ENCODE measurements at places on chromosomes 5 and 9.

GRCh38 chr5:34524123-34524522, 132.0 kb upstream of the RAI14 start:
- peak; percentile 34 for DNase-seq

DNA sequence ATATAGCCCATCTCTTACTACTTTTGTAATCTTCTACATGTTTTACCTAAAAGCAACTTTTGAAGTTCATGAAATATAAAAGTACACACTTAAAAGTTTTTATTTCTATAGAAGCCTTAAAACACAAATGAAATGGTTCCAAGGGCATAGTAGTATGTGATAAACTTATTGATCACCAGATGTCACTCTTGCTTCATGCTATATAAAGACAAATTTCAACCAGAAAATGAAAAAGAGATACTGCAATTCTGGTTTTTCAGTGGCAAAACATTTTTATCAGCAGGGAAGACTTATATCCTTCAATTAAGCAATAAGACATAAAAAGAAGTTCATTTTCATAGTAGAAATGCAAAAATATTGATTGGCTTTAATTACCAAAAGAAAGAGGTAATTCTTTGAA, 69.4 kb upstream of the FBXL17 start:
- DNase-seq: no peak

- no peak for DNase-seq
Measured at GRCh38 chr5:115170134-115170928, 623 bp upstream of the TRIM36 start.

DNA sequence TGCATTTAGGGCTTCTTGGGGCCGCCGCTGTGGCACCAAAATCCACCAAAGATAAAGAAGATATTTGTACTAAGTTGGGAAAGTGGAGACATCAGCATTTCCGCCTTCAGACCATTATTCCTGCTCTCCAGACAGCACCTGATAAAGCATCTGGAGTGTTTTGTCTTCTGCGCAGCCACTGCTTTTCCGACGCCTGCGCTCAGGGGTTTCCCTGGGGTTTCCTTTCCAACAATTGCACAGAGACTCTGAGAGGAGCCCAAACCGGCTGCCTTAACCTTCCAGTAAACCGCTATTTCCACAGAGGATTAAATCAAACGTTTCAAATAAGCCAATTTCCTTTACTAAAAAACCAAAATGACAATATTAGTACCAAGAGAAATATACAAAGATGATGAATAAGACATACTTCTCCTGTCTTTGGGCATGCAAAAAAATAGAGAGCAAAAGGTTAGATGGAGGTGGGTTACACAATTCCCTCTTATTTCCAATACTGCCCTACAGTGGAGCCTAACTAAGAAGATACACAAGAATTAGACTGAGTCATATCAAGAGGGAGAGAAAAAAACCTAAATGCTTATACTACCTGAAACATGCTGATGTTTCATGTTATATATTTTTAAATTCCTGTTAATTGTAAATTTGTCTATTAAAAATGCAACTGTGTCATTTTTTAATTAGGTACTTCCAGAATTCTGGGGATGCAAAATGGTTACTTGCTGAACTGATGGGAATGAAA, 98.4 kb downstream of the MAPKAP1 start:
- DNase-seq: no peak

DNA sequence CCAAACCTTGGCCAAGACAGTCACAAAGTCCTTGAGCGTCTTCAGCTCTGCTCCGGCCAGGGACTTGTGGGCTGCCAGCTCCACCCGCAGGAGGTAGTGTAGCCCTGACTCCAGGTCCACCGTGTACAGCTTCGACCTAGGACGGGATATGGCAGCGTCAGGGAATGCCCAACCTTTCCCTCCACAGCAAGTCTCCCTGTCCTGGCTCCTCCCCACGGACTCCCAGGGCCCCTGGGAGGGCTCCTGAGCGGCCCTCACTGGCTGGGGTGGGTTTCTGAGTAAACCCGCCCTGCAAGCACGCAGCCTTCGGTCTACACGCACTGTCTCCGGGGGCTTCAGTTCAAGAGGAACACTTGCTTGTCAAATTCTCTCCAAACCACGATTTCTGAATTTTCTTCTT, 13.7 kb upstream of the LHX3 start:
- DNase-seq: no peak

GRCh38 chr5:125277494-125278154, 531.2 kb upstream of the ZNF608 start:
- DNase-seq: peak; percentile 31

DNA sequence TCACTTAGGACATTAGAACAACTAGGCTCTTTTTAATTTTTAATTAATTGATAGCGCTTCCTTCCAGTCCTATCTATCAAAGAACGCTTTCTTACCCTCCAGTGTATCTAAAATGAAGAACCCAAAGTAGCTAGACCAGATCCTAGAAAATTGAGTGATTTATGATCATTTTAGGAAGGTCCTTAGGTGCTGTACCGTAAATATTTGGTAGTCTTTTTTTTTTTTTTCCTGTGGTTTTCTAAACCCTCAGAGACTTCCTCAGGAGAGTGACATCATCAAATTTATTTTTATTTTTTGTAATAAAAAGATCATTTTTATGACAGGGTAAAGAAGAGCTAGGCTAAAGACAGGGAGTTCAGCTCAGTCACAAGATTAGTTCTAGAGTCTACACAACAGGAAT, 197.4 kb downstream of the WDR70 start:
- no peak for DNase-seq

GRCh38 chr9:13804532-13804931, 509.4 kb downstream of the NFIB start:
- no peak for DNase-seq

- no peak for DNase-seq
Measured at GRCh38 chr5:148981353-148981752, 81.5 kb downstream of the SH3TC2 start.

DNA sequence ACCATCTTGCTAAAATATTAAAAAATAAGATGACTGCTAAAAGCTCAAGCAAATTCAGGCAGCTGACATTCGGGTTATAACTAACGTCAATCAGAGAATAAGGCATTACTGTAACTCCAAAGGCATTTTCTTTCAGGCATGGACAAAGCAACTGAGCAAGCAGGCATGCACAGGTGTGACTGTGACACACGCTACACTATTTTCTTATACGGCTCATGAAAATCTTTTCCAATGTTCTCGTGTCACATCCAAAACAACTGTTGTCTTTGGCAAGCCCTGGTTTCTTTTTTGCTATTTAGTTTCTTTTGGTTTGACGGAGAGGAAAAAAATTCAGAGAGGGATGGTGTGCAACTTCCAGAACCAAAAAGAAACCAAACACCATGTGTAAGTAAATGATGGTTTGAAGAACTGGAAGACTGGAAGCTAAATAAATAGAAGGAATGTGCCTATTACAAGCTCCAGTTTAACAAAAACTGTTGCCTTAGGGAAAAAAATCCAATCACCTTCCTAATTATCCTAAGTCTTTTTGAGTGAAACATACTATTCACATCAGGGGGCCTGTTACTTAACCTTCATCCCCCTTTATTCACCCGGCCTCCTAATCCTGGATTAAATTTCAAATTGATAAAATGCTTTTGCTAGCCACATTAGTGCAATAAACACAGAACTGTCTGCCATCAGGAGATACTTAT, 277.6 kb downstream of the PSAT1 start:
- DNase-seq: no peak

DNA sequence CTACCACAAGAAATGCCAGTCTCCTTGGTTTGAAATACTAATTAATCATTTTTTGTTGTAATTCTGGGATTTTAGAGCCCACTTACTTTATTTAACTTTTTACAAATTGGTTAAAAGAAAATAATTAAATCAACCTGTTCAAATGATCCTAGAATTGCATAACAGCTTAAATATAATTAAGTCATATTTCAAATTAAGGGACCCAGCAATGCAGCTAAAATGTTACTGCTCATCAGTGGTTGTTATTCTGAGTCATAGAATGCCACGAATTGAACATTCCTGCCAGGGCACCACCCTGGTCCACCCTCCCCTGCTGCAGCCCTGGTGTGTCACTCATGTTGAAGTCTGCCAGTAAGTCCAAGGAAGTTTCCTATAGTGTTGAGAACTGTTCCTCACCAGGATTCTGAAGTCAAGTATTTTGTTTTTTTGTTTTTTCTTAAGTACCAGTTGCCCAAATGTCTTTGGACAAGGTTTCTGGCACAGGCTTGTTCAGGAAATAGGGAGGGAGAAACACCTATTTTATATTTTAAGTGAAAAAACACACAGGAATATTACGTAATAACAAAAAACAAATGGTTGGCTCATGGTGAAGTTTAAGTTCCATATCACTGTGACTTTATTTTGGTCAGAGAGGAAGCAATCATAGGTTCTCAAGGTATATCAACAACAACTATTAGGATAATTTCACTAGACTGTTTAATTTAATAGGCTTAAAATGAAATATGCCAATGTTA, 4.3 kb upstream of the ITGA1 start:
- DNase-seq: no peak

- DNase-seq: no peak
Measured at GRCh38 chr9:111966124-111966723, 69.6 kb downstream of the UGCG start.

GRCh38 chr5:110099572-110099971, 409.8 kb downstream of the MAN2A1 start:
- no peak for DNase-seq

- DNase-seq: no peak
Measured at GRCh38 chr9:79583952-79584654, 12.3 kb downstream of the TLE4 start.

GRCh38 chr9:76729116-76729515, 35.1 kb upstream of the PCA3 start:
- DNase-seq: no peak

- no peak for DNase-seq
Measured at GRCh38 chr9:88447431-88447830, 59.2 kb downstream of the SPIN1 start.

DNA sequence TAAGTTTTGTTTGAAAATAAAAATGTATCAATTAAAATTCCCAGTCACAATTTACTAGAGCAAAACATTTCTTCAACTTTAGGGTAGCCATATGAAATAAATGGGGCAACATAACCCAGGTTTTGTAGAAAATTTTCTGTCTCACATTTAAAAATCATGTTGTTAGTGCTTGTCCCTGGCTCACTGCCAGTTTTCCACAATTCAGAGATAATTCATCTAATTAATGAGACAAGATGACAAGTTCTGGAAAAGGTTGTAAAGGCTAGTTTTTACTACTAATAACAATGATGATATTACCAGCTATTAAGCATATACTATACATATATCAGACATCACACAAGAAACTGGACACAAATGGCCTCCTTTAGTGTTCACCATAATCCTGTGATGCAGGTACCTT, 45.9 kb downstream of the MEGF9 start:
- DNase-seq: no peak

- peak; percentile 41 for DNase-seq
Measured at GRCh38 chr9:135907431-135908092, at the start of gene CAMSAP1. CAMSAP1 (minus strand) TSS chr9:135907546; CDS start chr9:135907159, 387 bp downstream.

DNA sequence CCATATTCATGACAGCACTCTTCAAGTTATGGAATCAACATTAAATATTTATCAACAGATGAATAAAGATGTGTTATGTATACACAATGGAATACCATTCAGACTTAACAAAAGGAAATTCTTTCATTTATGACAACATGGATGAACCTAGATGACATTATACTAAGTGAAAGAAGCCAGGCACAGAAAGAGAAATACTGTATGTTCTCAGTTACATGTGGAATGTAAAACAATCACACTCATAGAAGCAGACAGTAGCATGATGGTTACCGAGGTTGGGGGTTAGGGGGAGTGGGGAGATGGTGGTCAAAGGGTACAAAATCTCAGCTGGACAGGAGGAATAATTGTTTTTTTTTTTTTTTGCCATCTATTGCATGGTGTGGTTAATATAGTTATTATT, 431.9 kb downstream of the DMAC1 start:
- DNase-seq: no peak

GRCh38 chr5:150246835-150247234, 42.7 kb downstream of the CAMK2A start:
- no peak for DNase-seq

GRCh38 chr9:123686829-123687192, 243.1 kb downstream of the DENND1A start:
- DNase-seq: no peak

DNA sequence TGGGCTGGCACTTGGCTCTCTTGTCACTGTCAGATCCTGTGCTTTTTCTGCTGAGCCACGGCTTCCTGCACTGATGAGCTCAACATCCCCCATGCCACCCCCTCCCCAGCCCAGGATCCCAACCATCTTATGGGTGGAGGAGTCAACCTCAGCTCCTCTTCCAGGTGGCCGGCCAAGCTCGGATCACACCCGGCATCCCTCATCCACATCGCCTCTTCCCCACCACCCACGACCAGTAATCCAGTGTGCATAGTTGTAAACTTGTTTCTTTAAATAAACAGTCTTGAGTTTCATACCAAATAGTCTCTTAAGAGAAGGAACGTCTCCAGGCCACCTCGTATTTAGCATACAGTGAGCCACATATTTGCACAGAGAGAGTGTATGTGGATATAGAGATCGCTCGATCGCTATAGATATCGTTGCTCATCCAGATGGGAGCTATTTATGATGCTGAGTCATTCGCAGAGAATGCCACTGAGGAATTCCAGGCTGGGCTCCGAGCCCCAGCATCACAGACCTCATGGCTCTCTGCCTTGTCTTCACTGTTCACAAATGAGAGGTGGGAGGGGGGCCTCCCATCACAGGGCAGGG, 61.8 kb upstream of the CPLX2 start:
- peak; percentile 73 for DNase-seq

- DNase-seq: peak; percentile 80
Measured at GRCh38 chr5:157167214-157167621, 1.2 kb upstream of the GARIN3 start.

- peak; percentile 80 for DNase-seq
Measured at GRCh38 chr5:132215329-132215728, 12.3 kb downstream of the P4HA2 start.

DNA sequence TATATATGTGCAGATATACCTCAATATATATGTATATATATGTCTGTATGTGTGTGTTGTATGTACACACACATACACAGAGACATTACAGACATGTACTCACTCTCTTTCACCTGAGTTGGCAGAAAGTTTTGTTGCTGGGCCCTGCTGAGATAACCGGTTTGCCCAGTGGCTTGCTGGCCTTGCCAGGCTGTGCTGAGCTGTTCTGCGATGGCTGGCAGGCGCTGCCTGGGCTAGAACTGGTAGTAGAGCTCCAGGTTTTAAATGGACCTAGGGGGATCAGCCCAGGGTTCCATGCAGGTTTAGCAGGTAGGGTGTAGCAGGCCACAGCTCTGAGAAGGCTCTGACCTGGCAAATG, 394.3 kb downstream of the GADD45G start:
- DNase-seq: no peak

- no peak for DNase-seq
Measured at GRCh38 chr9:86119457-86119856, 20.1 kb upstream of the GOLM1 start.

GRCh38 chr5:117604845-117605244, 1030.2 kb upstream of the SEMA6A start:
- DNase-seq: no peak

GRCh38 chr9:8053501-8053900, 253.9 kb upstream of the DMAC1 start:
- DNase-seq: no peak

- DNase-seq: no peak
Measured at GRCh38 chr9:39108145-39108544, 179.8 kb downstream of the CNTNAP3 start.

GRCh38 chr5:169716287-169716686, 79.2 kb downstream of the DOCK2 start:
- peak; percentile 45 for DNase-seq

- DNase-seq: peak; percentile 55
Measured at GRCh38 chr5:33834334-33834733, 57.5 kb downstream of the ADAMTS12 start.
